ENCODE measurements at places on chromosomes 1 and 21. TPM values are rescaled to one million over a fixed set of nuclear protein-coding genes. Genes with fewer than 3 reads are reported as not detected.

Gene TTLL10
- total RNA-seq, result not detected

Gene TCHH
- total RNA-seq, result 0.14 TPM

Gene LDLRAD1
- not detected for total RNA-seq

Gene SELP
- total RNA-seq, result not detected

Gene AQP10
- not detected for total RNA-seq

Gene MSTO1
- 42.1 TPM for total RNA-seq

Gene KRTAP12-2
- not detected for total RNA-seq

Gene TNFRSF25
- 3.7 TPM for total RNA-seq

Gene CD53
- total RNA-seq, result not detected

Gene WNT3A
- total RNA-seq, result not detected

Gene CMPK1
- total RNA-seq, result 71.0 TPM

Gene CYP2J2
- total RNA-seq, result 0.06 TPM

Gene PSEN2
- 27.8 TPM for total RNA-seq

Gene SPRR2E
- not detected for total RNA-seq

Gene RAP1GAP
- total RNA-seq, result 12.0 TPM

Gene ABCB10
- total RNA-seq, result 13.6 TPM

Gene PPIAL4G
- total RNA-seq, result not detected

Gene NCF2
- total RNA-seq, result 2.9 TPM

Gene SPRR2D
- not detected for total RNA-seq

Gene TNFRSF9
- total RNA-seq, result 3.0 TPM

Gene PRKAA2
- total RNA-seq, result 2.6 TPM

Gene FMO3
- not detected for total RNA-seq

Gene TGFB2
- total RNA-seq, result 23.5 TPM

Gene BMP8A
- not detected for total RNA-seq

Gene SLFNL1
- not detected for total RNA-seq

Gene VCAM1
- total RNA-seq, result not detected
